ENCODE measurements at places on chromosomes 7 and 10. TPM values are rescaled to one million over a fixed set of nuclear protein-coding genes. Genes with fewer than 3 reads are reported as not detected.

ERVW-1 gene
- not detected for total RNA-seq

ACBD5 gene
- 29.6 TPM for total RNA-seq

TAS2R41 gene
- not detected for total RNA-seq

CASP7 gene
- 28.9 TPM for total RNA-seq

AOAH gene
- not detected for total RNA-seq

SYNPO2L gene
- total RNA-seq, result under 0.01 TPM

KCNH2 gene
- total RNA-seq, result 6.2 TPM
